GM18507 (cell line): ENCODE measurements at places on chromosomes 11 and 22.
A peak's percentile ranks its signal among the peaks of the same experiment; 100 is the strongest.

- DNase-seq, result no peak
Observed at GRCh38 chr11:119626197-119626841, 102.7 kb downstream of the NECTIN1 start.

DNA sequence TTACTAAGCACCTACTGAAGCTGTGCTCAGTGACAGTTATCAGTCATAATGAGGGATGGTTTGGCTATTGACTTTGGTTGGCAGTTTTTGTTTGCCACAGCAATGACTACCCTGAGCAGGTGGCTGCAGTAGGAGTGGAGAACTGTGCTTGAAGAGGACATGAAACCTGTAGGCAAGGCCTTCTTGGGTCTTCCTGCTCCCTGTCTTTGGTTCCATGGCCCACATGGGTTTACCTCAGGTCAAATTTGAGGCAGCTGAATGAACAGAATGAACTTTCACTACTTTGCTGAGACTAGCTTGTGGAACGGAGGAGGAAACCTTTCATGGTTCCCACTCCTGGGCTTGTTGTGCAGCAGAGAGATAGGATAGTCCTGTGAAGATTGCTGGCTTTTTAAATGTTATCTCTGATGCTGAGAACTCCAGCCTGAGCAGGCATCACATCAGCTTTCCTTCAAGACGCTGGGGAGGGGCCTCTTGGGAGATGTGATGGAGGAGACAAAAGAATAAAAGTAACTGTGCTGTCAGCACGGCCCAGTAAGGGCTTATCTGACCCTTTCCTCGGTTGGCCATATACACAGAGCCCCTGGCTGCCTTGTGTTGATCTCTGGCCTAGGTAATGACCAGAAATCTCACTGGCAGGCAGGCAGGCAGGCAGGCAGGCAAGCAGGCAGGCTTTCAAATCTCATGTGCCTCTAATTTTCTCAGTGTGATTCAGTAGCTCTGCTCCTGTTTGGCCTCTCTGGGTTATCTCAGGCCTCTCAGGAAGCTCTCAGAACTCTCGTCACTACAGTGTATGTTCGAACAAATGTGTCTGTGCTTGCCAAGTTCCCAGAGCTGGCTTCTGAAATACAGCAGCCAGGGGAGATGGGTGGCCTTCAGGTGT is 12.0 kb downstream of the STIM1 start:
- DNase-seq, result no peak

- DNase-seq, result no peak
Observed at GRCh38 chr11:92264350-92264749, 39.7 kb downstream of the FAT3 start.

DNA sequence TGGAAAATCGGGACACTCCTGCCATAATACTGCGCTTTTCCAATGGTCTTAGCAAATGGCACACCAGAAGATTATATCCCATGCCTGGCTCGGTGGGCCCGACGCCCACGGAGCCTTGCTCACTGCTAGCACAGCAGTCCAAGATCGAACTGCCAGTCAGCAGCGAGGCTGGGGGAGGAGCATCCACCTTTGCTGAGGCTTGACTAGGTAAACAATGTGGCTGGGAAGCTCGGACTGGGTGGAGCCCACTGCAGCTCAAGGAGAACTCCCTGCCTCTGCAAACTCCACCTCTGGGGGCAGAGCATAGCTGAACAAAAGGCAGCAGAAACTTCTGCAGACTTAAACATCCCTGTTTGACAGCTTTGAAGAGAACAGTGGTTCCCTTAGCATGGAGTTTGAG is 15.6 kb downstream of the PTH start:
- DNase-seq, result no peak

GRCh38 chr11:65524741-65525545 is at the start of gene SCYL1:
SCYL1 (plus strand) TSS chr11:65525083; CDS start chr11:65525154, 71 bp downstream.
- peak; percentile 88 for DNase-seq
